RPMI7951 (cell line): ENCODE measurements at places on chromosomes 5 and 9.

- peak; percentile 91 for DNase-seq
These were observed 19.3 kb downstream of the CDKN2A start for GRCh38 chr9:21974722-21975409.

- DNase-seq, result no peak
These were observed 12.1 kb downstream of the NOTCH1 start for GRCh38 chr9:136533775-136534157.

GRCh38 chr9:130138171-130138653 is 34.0 kb upstream of the NCS1 start:
- DNase-seq, result peak; percentile 93

DNA sequence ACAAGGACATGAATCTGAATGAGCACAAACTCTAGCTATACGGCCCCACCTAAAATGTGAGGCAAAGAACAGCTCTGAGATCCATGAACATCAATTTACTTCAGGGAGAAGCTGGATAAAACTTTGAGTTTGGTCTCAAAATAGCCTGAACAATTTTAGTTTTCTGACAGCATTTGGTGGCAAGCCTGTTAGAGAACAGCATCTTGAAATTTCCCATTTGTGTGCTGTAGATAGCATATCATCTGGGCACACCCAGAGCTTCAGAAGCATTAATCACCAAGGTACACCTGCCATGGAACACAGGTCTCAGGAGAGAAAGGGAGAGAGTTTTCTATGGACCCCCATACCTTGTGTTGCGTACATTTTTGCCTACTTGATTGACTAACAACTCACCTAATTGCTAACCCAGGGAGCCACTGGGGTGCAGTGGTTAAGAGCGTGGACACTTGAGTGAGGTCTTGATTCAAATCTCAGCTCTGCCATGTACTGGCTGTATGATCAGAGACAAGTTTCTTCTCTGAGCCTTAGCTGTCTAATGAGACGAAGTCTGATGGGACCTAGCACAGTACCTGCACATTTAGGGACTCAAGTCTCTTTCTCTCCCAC is 264.9 kb downstream of the PIK3R1 start:
- no peak for DNase-seq

DNA sequence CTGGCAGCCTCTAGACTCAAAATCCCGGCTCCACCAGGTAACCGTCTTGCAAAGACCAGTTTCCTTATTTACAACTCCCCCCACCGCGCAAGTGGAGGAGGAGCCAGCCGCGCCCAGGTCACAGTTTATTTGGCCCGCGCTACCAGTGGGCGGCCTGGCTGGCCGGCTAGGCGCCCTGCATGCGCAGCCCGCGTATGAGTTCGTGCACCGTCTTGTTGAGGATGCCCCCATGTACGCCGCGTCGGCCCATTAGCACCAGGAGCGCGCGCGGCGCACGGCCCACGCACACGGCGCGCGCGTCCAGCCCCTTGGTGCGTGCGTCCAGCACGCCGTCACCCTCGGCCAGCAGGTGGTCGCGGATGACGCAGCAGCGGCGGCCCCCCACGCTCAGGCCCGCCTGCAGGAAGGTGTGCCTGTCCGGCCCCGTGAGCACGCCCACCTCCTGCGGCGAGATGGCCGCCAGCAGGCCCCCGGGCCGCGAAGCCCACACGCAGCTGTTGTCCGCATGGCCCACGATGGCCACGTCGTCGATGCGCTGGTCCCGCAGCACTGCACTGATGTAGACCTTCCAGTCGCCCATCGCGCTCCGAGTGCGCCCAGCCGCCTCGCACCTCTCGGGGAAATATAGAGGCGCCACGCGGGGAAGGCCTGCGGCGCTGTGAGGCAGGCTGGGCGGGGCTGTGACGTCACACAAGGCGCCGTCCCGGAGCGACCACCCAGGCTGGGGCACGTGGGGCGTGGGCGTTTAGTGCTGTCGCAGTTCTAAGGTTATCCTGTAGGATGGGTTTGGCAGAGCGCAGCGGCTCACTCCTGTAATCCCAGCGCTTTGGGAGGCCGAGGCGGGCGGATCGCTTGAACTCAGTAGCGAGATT is at the start of gene PFN3:
Gene PFN3, minus strand, starts transcription at position 665 of the 872 bp plus-strand sequence. Its CDS starts 85 bp downstream, at position 580.
- no peak for DNase-seq

DNA sequence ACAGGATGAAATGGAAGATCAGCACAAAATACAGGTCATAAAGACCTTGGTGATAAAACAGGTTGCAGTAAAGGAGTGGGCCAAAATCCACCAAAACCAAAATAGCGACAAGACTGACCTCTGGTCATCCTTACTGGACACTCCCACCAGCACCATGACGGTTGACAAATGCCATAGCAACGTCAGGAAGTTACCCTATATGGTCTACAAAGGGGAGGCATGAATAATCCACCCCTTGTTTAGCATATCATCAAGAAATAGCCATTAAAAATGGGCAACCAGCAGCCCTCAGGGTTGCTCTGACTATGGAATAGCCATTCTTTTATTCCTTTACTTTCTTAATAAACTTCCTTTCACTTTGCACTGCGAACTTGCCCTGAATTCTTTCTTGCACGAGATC is 6.0 kb upstream of the NDUFB6 start:
- DNase-seq, result peak; percentile 48

- DNase-seq, result no peak
These were observed 89.4 kb downstream of the RGS7BP start for GRCh38 chr5:64595031-64595855.

DNA sequence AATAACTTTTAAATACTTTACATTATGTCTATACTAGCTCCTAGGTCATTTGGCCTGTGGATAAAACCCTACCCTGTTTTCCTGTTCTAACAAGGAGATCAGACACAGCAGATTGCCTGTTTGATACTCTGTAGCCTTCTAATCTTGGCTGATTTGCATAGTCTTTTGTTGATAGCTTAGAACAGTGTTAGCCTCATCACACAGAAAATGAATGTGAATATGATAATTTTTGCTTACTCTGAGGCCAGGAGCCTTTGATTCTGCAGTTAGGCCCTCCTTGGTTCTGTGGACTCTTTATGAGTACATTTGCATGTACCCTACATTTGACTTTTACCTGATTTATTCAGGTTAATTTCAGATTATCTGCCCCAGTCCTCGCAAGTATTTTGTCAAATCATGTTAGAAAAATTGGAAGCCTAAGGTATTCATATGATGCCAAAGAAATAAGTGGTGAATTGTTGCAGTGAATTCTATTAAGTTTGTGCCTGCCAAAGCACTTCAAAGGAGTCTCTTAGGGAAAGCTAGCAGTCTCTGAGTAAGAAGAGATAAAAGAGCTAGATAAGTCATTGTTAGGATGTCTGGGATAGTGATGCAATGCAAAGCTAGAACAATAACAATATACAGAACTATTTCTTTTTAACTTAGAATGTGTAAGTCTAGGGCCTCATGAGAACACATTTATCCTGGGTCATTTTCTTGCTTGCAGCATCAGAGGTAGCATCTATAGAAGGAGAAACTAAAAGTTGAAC is 56.4 kb downstream of the SCAMP1 start:
- no peak for DNase-seq

DNA sequence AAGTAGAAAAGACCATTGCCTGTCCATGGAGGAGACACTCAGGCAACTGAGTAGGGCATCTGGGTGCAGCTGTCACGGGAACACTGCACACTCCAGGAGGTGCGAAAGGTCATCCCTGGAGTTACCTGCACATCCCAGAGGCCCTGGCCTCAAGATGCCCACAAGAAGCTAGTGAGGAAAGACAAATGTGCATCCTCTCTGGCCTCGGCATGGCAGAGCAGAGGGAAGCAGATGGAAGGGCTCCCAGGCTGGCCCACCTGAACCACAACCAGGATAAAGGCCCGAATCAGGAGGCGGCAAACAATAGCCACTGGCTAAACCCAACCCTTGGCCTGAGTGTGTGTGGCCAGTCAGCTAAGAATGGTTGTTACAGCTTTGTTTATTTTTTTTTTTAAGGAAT is 231.7 kb downstream of the SYK start:
- DNase-seq, result no peak

GRCh38 chr9:89440548-89440947 is 57.4 kb downstream of the SEMA4D start:
- DNase-seq, result no peak

GRCh38 chr5:135441350-135441831 is 5.8 kb downstream of the DCANP1 start:
- DNase-seq, result no peak

GRCh38 chr9:133582501-133583045 is 26.6 kb downstream of the FAM163B start:
- DNase-seq, result no peak

- DNase-seq, result peak; percentile 57
These were observed 187.9 kb upstream of the ELL2 start for GRCh38 chr5:96149546-96149945.

DNA sequence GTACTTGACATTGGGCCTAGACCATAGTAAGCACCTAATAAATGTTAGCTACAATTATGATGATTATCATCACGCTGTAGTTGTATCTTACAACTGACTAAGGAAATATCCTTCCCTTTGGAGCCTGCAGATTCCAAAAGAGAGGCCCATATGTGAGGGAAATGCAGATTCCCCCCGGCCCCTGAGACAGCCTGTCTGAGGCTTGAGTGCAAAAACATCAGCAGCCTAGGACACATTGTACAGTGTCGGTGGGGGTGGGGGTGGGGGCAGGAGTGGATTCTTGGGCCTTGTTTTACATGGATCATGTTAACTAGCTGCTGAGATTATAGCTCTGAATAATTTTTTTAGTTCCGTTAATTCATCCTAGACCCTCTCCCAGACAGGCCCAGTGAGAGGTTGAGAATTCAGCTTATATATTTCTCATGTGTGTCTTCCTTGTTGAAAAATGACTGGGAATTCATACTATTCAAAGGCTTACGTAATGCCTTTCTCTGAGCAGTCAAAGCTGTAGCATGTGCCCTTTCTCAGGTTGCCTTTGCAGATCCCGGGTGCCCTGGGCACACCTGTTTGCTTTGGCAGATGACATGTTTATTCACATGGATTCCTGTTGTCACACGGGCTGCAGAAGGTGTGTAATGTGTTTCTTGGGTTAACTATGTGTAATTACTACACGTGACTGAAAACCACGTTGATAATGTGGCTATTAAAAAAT is 262.8 kb downstream of the NR3C1 start:
- DNase-seq, result no peak

DNA sequence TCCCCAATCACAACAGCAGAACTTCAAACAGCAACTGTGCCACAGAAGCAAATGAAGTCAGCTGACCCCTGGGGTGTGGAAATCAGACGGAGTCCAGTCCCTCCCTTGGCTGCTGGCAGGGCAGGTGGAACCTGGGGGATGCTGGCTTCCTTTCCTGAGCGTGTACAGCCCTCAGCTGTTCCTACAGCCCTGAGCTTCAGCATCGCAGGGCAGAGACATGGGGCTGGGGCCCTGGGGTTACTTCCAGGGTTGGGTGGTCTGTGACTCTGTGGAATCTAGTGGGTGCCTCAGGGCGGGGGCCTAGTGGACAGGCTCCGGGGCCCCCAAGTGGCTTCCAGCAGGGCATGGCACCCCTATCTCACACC is 7.3 kb upstream of the RXRA start:
- no peak for DNase-seq

GRCh38 chr9:74645007-74645639 is 148.0 kb downstream of the RORB start:
- DNase-seq, result peak; percentile 0

- DNase-seq, result peak; percentile 16
These were observed 1.7 kb downstream of the PRKAA1 start for GRCh38 chr5:40796487-40796889.

- DNase-seq, result no peak
These were observed 20.8 kb downstream of the FGD3 start for GRCh38 chr9:92968081-92968480.

- no peak for DNase-seq
These were observed 816.5 kb downstream of the EFNA5 start for GRCh38 chr5:106854105-106854687.
